Stimulated activated CD4-positive, alpha-beta T cell treated with anti-CD3 and anti-CD28 coated beads, TNF-alpha, amount 100 ng/mL, for 1 hour (primary cell): ENCODE measurements at places on chromosomes 2 and 18.

- no peak for DNase-seq
Observed at GRCh38 chr2:162888652-162889051, 50.1 kb upstream of the KCNH7 start.

DNA sequence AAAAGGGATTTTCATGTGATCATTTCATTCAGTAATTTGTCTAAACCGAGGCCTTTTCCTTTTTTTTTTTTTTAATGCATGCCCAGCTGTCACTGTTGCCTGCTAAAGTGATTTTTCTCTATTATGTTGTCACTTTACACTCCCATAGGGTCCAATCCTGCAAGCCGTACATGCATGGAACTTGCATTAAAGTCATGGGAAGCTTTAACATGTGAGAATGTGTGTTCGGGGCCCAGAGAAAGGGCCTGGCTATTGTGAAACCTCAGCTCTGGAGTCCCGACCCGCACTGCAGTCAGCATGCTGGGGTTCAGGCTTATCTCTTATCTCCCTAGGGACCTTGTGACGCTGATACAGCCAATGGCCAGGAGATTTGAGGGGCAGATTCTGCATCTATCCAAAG lies 474.6 kb downstream of the SLC4A3 start:
- no peak for DNase-seq

DNA sequence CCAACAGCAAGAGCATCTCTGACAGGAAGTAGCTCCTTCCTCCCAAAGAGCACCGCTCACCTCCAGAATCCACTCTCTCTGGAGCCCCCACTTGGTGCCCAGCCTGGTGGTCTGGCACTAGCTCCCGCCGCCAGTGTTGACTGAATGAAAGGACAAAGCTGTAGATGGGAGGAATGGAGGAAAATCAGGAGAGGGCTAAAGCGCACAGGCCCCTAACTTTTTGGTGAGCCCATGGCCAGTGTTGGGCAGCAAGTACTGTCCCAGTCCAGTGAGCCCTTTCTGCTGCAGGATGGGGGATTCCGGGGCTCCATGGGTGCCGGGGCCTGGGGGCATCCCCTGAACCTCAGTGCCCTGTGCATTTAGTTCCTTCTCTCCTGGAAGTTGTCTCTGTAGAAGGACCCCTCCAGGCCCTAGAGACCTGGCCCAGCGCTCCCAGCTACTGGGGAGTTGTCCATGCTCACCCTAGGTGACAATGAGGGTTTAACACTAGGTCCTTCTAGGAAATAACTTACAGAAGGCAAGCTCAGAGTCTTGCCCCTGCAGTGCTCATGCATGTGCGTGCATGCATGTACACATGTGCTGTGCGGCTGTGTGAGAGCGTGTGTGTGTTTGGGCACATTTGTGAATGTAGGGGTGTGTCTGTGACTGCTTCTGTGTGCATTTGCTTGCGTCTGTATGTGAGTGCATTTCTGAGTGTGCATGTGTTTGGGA lies 33.6 kb downstream of the GLI2 start:
- no peak for DNase-seq

GRCh38 chr2:217711188-217711587 lies 291.6 kb downstream of the TNS1 start:
- no peak for DNase-seq

DNA sequence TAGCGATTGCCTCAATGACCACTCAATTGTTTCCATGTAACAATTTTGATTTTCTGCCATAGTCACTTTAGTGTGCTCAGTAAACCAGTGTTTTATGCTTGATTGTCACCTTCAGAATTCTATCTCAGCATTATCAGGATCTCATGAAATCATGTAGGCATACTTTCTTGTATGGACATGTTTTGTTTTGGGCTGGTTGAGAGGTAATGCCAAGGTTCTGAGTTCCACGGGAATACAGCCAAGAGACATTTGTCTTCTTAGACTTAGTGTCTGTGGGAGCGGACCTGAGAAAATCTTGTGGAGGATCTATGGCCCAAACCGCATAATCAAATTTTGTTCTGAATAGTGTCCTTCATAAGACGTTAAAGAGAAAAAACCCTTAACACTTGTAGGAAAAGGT lies 10.2 kb downstream of the MSTN start:
- DNase-seq = no peak

- no peak for DNase-seq
Observed at GRCh38 chr2:140797718-140798117, 1333.1 kb downstream of the LRP1B start.

DNA sequence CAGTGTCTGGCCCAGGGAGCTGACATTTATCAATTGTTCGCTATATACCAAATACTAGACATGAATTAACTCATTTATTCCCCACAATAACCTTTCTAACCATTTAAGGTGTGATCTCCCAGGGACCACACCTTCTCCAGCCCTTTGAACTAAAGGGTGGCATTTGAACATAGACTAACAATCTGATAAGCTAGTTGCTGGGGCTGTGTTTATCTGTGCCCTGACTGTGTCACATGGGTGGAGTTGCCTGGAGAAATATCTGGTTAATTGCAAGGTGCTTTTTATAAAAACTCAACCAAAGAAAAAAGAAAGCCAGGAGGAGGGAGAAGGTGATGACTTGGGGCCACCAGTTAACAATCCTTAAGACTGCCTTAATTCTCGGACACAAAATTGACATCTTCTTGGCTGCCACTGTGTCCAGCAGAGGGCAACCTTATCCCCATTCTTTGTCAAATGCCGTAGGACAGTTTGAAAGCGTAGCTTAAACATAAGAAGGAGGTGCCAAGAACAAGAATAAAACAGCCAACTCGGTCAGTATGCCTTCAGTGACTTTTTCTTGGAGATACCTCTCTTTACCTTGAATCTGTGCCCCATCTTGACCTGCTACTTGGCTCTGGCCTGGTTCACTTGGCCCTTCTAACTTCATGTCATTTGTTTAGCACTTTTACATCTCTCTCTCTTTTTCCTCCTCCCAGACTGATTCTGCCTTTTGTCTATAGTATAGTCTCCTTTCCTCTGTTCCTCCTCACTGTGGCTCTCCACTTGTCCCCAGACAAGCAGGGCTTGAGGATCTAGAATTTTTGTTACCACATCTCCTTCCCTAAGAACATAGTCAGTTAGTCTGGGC lies 183.4 kb downstream of the MYO3B start:
- peak; percentile 9 for DNase-seq

- DNase-seq = no peak
Observed at GRCh38 chr18:23053776-23054457, 81.4 kb upstream of the CABLES1 start.

DNA sequence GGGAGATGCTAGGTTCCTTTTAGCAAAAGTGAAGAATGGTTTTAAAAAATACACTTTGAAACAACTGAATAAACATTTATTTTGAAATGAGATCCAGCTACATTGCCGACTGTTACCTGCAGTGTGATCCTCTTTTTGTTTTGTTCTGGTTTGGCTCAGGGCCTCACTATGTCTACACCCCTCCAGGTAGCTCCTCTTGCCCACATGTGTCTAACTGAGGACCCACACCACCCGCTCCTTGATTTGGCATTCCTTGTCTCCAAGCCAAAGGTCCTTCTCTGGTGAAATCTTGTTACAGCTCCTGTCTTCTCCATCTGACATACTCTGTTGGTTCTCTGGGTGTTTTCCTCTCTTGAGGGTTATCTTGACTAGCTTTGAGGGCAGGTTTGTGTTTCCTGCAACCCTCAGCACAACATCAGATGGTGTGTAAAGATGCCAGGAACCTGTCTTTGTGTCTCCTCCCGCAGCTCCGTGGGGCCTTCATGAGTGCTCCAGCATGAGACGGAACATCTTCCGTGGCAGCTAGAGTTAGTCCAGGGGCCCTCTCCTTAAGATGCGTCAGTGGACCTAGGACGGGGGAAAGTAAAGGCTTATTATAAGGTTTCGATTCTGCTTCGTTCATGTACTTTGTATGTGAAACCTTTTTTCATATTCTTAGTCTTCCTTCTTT lies 32.1 kb downstream of the MAP4K4 start:
- no peak for DNase-seq

GRCh38 chr2:105903051-105903674 lies 158.5 kb downstream of the NCK2 start:
- DNase-seq = no peak

DNA sequence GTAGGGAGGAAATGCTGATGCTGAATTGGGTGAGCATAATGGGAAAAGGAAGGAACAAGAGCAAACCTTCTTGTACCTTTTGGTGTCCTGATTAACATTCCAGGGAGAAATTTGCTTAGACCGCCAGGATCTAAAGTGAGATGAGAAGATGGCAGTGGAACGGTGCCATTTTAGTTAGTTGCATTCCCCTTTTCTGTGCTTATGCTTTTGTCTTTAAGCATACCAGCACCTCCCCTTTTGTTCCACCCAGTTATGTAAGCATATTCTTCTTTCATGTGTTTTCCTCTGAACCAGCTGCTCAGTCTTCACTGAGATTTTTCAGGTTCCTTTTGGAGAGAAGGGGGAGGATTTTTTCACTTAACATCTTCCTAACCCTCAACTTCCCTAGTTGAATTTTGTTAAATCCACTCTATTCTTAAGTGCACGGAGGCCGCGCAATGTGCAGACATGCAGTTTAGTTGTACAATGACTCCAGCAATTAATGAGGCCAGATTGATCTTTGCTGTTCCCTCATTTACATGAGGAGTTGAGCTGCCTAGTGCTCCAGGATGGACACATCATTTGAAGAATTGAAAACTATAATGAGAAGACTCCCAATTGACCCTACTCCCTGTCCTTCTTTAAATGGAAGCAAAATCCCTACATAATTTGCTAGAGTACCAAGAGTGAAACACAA lies 73.9 kb downstream of the MAP4K4 start:
- no peak for DNase-seq

- no peak for DNase-seq
Observed at GRCh38 chr2:162330881-162331280, 12.4 kb upstream of the IFIH1 start.

- DNase-seq = no peak
Observed at GRCh38 chr2:219520079-219520478, 5.8 kb downstream of the ASIC4 start.

DNA sequence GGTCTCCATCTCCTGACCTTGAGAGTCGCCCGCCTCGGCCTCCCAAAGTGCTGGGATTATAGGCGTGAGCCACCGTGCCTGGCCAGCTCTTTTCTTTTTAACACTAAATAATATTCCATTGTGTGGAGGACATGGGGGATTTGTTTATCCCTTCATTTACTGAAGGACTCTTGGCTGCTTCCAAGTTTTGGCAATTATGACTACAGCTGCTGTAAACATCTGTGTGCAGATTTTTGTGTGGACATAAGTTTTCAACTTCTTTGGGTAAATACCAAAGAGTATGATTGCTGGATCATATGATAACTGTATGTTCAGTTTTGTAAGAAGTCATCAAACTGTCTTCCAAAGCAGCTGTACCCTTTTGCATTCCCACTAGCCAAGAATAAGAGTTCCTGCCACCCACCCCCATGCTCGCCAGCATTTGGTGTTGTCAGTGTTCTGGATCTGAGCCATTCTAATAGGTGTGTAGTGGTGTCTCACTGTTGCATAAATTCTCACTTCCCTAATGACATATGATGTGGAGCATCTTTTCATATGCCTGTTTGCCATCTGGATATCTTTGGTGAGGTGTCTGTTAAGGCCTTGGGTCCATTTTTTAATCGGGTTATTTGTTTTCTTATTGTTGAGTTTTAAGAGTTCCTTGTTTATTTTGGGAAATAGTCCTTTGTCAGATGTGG lies 52.2 kb downstream of the TNFRSF11A start:
- no peak for DNase-seq

DNA sequence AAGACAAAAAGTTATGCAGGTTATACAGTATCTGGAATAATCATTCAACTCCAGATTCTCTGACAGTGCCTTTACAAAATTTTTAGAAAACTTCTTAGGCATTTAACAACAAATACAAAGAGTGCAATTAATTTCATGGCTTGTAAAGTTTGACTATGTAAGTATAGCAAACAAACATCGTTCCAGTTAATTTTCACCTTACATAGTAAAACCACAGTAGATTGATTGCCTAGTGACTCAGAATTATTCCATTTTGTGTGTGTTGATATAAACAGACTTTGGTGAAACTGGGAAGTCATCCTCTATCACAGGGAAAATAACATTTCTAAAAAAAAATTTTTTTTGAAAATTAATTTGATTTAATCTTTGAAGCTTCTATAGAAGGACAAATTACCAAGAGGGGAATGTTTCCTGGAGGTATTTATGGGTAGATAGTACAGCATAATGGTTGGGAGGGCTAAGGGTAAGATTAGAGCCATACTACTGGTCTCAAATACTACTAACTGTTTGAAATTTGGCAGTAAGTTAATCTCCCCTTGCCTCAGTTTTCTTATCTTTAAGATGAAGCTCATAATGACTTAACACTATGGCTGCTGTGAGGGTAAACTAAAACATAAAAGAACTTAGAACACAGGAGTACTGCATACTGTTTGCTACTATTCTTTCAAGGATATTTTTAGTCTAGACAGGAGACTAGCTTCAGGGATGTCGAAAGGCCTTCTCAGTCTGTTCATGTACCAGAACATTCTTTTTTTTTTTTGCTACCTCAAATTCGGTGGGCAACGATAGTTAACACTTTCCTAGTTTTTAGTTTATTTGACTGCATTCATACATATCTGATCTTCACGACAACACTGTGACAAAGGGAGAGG lies 19.6 kb downstream of the NDUFAF7 start:
- no peak for DNase-seq

GRCh38 chr18:27428120-27428519 lies 243.0 kb upstream of the CHST9 start:
- no peak for DNase-seq

- no peak for DNase-seq
Observed at GRCh38 chr2:226888971-226889370, 53.1 kb downstream of the RHBDD1 start.

- no peak for DNase-seq
Observed at GRCh38 chr2:70116936-70117552, 29.8 kb downstream of the PCBP1 start.

- no peak for DNase-seq
Observed at GRCh38 chr18:11842562-11842961, 8.7 kb upstream of the CHMP1B start.

GRCh38 chr2:231687133-231687852 lies 21.0 kb upstream of the PTMA start:
- peak; percentile 54 for DNase-seq

- DNase-seq = no peak
Observed at GRCh38 chr18:31419457-31419932, 28.0 kb upstream of the DSG3 start.

DNA sequence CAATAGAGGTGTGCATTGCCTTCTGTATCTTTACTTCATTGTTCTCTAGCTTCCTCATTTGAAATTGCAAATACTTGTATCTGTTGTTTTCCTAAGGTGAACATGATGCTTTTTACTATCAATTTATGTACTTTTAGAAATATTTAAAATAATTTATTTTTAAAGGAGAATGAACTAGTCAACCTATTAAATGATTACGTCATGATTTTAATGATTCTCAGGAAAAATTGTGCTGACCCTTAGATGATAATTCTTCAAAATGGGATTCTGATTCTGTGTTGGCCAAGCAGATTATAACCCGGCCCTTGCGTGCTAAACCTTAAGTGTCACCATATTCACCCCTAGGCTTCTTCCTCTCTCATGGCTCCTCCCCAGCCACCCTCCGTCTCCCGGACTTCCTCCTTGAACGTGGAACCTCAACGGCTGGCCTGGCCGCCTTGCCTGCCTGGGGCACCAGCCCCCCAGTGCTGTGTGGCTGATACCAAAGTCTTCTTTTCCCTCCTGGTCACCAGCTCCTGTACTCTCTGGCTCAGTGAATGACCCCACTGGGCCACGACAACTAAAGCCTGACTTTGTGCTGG lies 292.0 kb downstream of the GBX2 start:
- DNase-seq = no peak
